Fibroblast of skin of right biceps (primary cell): ENCODE measurements at places on chromosomes 3 and 15.

DNA sequence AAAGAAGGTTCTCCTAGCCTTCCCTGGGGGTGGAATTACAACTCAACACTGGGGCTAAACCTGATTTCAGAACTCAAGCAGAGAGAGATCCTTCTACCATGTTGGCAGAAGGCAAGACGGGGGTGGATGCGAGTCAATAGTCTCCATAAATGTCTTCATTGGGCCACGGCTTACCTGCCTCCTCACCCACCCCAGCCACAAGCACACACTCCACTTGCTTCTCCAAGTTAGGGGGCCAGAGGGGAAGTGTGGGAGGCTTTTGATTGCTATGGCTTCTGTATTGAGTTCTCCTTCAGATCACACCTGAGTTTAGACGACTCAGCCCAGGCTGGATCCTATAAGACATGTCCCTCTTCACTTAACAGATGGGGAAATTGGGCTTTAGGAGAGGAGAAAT, 178.9 kb downstream of the UACA start:
- no peak for DNase-seq

DNA sequence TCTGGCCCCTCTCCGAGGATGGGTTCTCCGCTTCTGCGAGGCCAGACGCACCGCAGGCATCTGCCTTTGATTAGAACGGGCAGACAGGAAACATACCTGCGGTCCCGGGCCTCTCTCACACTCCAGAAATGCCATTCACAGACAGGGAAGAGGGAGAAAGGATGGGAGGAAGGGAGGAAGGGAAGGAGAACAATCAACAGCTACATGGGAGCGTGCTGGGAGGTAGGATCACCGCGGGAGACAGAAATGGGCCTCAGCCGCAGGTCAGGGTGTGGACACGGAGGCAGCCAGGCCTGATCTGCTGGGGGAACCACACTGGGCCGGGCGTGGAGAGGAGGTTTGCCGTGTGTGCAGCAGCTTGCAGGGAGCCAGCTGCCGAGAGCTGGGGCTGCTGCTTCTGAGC, 90.7 kb upstream of the RGMA start:
- DNase-seq: peak; percentile 93

GRCh38 chr3:31466866-31467265, 65.9 kb upstream of the STT3B start:
- DNase-seq: no peak

DNA sequence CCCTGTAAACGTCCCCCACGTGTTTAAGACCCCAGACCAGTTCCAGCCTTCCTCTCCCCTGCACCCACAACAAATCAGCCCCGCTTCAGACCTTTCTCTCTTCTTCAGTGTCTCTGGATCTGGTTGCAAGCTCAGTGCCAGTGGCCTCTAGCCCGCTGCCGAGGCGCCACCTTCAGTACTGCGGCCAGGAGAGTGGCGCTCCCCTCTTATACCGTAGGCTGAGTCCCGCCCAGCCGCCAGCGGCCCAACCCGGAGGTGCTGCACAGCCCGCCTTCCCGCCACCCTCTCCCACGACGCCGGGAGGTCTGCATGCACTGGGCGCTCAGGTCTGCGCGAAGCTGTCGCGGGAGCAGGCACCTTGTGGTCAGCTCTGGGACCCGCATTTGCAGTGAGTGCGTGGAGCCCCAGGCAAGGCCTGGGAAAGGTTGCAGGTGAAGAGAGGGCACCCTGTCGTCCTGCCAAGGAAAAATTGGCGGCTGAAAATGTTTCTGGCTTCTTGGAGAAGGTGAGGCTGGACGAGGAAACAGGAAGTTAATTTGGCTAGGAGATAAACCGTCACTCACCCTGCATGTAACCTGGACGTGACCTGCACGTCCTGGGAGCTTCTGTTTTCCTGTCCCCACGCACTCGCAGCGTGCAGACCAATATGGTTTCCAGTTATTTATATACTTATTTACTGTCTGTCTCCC, at the start of gene C2CD4B:
C2CD4B (minus strand) TSS at position 182 of the 689 bp plus-strand sequence. CDS start 301 bp downstream, outside the sequence.
- DNase-seq: peak; percentile 7

- no peak for DNase-seq
These were observed 137.7 kb upstream of the RASGRP1 start for GRCh38 chr15:38702178-38702912.

DNA sequence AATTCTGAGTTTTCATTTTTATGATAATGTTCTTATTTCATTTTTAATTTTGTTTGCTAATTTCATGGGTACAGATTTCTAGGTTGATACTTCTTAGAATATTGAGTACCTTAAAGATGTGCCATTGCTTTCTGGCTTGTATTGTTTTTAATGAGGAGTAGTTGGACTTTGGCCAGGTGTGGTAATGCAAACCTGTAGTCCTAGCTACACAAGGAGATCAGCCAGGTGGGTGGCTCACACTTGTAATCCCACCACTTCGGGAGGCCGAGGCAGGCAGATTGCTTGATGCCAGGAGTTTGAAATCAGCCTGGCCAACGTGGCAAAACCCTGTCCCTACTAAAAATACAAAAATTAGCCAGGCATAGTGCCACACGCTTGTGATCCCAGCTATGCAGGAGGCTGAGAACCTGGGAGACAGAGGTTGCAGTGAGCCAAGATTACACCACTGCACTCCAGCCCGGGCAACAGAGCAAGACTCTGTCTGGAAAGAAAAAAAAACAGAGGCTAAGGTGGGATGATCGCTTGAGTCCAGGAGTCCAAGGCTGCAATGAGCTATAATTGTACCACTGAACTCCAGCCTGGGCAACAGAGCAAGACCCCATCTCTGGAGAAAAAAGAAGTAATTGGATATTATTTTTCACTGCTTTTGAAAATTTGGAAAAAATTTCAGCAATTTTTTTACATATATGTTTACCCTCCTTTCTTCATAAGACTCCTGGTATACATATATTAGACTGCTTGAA, 198.0 kb downstream of the ALCAM start:
- no peak for DNase-seq

DNA sequence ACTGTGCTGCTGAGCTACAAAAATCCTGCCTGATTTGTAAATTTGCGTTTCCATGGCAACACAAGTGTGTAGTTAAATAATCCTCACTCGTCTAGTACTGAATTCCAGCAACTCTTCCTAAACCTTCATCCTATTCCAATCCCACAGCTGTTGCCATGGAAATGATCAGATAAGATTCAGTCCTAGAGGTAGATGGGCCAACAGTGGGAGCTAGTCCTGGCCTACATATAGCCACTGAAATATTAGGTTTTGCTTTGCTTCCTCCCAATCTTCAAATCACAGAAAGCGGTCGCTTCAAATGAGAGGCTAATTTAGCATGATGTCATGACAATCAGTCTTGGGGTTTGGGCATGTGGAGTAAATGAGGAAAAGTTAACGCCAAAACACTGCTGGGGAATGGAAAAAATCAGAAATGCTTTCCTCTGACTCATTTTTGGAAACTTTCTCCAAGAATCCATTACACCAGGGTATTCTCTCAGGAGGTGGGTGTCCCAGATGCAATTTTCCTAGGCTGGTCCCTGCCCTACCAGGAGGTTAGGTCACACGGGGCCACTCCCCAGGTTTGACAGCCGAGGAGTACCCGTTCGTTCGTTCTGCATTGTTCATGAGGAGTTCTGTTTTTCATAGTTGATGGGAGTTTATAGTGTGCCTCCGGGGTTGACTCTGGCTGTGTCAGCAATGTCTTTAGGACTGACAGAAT, 159.2 kb upstream of the SLCO3A1 start:
- DNase-seq: peak; percentile 84

DNA sequence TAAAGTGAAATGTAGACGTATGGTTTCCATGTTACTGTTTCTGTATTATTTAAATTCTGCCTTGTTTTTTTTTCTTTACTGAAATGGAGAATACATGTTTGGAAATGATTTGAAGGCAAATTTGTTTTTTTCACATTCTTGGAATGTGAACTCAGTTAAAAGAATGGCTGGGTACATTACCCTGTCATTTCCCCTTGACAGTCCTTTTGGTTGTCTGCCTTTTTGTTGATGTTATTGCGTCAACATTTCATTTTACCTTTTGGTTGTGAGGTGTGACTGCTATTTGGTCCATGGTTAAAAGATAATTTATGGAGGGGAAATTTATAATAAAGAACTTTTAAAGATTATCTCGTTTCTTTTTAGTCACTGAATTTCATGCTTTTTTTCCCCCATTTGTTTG, 3.2 kb upstream of the GPR171 start:
- no peak for DNase-seq

DNA sequence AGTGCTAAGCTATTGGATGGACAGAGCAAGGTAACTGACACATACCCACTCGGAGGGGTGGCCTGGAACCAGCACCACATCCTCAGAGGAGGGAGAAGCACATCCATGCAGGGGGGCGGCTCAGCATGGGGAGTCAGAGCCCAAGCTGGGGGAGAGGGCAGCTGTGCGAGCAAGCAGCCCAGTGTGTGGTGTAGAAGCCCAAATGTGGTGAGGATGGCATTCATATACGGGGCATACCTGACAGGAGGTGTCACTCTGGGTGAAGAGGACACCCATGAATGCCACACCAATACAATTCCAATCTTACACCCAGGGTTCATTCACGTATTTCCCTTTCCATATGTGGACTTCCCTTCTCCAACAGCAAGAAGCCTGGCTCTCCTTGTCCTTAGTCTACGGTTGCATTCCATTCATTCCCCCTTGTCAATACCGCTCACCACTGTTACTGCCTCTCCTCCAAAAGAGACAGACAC, 58.7 kb upstream of the ACAN start:
- peak; percentile 83 for DNase-seq

DNA sequence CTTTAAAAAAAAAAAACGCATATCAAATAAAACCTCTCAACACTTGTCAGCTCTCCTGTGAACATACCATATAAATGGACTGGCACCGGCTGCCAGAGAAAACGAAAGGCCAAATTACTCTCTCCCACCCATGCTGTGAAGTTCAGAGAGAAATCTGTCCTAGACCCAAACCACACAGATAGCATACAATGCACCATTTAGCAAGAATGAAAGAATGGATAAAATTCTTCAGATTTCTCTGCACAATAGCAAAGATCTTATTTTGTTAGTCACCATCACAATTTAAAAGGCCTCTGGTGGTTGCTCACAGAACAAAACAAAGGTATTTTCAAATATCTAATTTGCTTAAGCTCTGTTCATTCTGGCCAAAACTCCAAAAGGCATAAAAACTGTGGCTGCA, 93.9 kb upstream of the BHLHE40 start:
- peak; percentile 41 for DNase-seq

DNA sequence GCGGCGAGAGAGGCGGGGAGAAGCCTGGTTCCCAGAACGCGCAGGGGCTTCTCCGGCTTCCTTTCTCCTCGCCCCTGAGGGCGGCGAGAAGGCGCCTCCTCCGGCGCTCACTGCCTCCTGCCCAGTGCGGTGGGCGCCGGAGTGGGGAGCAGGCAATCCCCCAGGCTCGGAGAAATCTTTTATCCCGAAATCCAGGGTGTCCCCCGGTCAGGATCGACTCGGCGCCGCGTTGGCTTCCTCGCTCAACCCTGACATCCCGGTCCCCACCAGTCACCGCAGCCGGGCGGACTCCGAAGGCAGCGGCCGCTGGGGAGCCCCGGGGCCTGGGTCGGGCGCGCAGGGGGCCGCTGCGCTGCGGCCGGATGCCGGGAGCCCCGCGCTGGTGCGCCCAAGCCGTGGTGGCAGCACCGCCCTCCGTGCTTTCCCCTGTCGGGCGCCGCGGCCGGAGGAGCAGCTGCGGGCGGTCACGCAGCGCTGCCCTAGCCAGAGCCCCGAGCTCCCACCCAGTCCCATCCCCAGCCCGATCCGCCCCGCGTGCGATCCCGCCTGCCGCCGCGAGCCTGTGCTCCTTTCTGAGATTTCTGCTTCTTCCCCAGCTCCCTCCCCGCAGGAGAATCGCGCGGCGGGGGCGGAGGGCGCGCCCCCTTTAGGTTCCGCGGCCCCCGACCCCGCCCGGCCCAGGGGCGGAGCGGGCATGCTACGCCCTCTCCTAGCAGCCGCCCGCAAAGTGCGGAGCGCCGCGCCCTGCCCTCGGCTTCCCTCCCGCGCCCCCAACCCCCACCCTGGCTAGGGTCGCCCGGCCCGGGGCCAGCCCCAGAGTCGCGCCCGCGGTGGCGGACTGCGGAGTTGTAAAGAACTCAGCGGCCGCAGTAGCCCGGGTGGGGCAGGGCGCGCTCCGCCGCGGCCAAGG, 683 bp upstream of the CACNA2D3 start:
- DNase-seq: no peak

GRCh38 chr15:71325481-71325880, 210.2 kb downstream of the THSD4 start:
- peak; percentile 78 for DNase-seq

DNA sequence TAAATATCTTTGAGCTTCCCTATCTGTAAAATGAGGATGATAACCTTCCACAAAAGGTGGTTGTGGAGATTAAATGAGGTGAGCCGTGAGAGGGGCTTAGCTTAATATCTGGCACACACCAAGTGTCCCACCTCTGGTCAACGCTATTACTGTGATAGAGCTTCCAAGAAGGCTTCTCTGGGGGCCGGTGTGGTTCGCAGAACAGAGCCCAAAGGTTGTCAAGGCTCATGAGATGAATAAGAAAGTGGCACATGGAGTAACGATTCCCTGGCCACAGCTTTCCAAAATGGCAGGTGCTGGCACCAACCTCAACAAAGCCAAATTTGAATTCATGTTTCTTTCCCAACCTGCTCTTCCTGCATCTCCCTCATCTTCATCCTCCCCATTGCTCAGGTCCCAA, 10.4 kb downstream of the KY start:
- DNase-seq: no peak

GRCh38 chr15:75776065-75776423, 63.4 kb upstream of the CSPG4 start:
- DNase-seq: peak; percentile 90

DNA sequence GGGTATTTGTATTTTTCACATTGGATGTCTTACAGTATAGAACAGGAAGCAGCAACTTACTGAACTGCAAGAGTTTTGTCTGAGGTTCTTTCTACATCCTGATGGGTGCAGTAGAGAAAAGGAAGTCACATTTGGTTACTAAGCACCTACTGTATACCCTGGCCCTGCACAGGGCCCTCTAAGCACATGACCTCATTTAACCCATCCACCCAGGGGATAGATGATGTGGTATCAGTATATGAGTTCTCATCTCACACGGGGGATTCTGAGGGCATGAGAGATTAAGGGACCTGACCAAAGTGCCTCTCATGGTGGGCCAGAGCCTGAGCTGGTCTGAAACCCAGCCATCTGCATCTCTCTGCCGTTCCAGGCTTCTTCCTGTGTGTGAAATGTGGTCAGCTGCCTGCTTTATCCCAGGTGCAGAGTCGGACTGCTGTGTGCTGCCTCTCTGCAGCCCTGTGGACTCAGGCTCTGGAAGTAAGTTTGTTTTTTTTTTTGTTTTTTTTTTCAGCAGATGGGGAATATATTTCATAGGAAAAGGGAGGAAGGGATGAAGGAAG, 17.9 kb downstream of the SLC6A11 start:
- no peak for DNase-seq

- no peak for DNase-seq
These were observed 63.4 kb downstream of the ARHGEF26 start for GRCh38 chr3:154184582-154184981.

- DNase-seq: peak; percentile 87
These were observed 110.1 kb upstream of the TGFBR2 start for GRCh38 chr3:30496066-30496966.

DNA sequence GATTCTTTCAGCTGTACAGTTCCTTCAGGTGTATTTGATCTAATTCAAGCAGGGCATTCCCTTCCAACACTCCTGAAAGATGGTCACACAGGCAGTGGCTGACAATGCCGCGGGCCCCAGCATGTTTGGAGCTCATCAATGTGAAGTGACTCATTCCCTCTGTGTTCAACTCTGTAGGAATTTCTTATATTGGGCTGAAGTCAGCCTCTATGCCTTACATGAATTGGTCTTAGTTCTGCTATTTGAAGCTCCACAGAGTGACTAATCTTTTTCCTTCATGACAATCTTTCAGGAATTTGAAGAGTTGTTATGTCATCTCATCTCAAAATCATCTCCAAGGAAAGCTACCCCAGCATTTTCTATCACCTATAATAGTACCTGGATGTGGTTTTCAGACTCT, 142.5 kb upstream of the C2CD4B start:
- DNase-seq: peak; percentile 93
